ENCODE measurements at places on chromosomes 5 and 9.

- no peak for DNase-seq
These were observed 232.9 kb downstream of the TRPM3 start for GRCh38 chr9:70888471-70888870.

GRCh38 chr5:62483556-62483955 lies 71.0 kb downstream of the IPO11 start:
- no peak for DNase-seq

DNA sequence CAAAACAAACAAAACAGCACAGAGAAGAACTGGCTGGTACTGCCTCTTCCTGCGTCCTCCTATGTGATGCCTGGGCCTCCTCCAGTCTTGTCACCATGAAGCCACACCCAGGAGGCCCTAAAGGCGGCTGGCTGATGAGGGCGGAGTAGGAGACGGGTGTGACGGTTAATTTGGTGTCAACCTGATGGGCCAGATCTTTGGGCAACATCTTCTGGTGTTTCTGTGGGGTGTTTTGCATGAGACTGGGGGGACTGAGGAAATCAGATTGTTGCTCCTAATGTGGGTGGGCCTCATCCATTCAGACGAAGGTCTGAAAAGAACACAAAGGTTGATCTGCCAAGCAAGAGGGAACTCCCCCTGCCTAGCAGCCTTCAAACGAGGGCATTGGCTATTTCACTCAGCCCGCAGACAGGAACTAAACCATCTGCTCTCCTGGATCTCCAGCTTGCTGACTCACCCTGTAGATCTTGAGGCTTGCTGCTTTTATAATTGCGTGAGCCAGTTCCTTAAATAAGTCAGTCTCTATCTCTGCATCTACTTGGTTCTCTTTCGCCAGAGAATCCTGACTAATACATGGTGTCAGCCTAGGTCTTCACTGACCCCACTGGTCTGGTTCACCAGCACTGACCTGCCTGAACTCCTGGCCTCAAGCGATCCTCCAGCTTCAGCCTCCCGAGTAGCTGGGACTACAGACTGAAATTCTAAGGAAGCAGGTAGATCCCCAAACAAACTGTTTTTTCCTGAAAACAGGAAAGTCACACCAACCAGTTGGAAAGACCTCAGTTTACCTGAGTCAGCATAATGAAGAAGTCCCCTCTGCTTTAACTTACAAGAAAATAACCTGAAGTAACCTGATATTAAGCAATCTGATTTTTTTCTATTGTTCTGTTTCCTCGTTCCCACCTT lies 12.8 kb upstream of the ZFP62 start:
- no peak for DNase-seq

GRCh38 chr5:51987239-51987638 lies 604.0 kb downstream of the ISL1 start:
- no peak for DNase-seq

DNA sequence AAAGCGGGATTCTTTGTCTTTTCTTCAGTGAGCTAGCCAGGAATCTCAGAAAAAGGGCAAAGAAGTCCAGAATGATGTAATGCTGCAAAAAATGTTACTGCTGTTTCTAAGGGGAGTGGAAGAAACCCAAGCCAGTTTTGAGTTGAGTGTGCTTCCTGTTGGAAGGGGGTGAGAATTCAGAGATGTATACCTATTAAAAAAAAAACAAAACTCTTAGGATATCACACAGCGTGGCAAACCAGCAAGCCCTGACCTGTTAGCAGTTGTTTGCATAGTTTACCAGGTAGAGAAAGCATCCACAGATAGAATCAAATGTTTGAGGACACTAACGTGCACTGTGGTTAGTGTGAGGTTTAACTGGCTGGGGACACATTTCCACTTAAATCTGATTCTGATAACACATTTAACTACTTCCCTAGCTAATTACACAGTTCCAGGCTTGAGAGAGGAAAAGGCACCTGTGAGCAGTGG lies 11.4 kb downstream of the BASP1 start:
- DNase-seq = no peak

GRCh38 chr9:136901516-136902258 lies 15.4 kb downstream of the TRAF2 start:
- DNase-seq = peak; percentile 66

GRCh38 chr5:84430079-84430478 lies 45.4 kb upstream of the EDIL3 start:
- no peak for DNase-seq

- DNase-seq = no peak
These were observed 10.9 kb downstream of the GPR107 start for GRCh38 chr9:130064621-130065020.

DNA sequence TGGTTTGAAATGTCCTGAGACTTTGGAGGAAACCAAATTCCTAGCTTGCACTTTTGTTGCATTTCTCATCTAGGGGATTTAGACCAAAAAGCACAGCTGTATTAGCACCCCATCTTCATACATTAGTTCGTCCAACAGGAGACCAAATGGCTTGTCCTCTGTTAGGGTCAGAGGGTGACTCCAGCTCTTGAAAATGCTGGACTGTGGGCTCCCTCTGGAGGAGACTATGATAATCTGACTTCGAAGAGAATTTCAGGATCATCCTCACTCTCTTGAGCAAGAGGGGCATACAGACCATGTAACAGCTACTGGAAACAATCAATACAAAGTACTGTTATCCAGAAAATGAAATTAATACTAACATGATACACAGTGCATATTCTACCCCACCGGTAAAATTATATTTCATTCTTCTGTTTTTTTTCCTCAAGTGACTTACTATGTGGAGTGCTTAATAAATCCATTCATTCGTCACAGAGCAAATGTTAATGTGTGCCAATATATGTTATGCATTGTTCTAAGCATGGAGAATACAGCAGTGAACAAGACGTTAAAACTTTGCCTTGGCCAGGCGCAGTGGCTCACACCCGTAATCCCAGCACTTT lies 63.7 kb upstream of the PPP2CA start:
- DNase-seq = no peak

DNA sequence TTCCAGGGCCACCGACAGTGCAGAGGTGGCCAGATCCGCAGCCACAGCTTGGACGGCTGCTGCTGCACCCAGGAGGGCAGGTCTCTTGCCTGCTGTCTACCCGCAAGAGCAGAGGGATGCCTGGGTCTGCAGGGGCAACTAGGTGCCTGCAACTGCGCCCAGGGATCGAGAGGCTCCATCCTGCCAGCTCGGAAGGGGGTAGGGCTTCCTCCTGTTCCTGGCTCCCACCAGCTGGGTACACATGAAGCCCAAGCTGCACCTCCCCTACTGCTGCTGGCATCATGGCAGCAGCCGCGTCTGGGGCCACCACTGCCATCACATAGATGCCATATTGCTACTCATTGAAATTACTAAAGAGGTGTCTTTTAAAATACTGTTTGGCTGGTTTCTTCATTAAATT lies 12.7 kb upstream of the PRR16 start:
- DNase-seq = no peak

DNA sequence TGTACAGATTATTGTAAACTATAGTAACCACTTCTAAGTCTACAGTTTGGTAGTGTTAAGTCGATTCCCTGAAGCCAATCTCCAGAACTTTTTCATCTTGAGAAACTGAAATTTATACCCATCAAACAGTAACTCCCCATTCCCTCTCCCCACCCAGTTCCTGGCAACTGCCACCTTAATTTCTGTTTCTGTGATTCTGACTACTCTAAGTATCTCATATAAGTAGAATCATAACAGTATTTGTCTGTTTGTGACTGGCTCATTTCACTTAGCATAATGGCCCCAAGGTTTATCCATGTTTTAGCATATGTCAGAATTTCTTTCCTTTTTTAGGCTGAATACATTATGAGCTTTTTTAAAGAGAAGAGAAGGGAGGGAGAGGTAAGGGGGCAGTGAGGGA lies 61.4 kb downstream of the SPOCK1 start:
- no peak for DNase-seq

GRCh38 chr5:181198905-181199519 lies 6.0 kb downstream of the TRIM7 start:
- no peak for DNase-seq

DNA sequence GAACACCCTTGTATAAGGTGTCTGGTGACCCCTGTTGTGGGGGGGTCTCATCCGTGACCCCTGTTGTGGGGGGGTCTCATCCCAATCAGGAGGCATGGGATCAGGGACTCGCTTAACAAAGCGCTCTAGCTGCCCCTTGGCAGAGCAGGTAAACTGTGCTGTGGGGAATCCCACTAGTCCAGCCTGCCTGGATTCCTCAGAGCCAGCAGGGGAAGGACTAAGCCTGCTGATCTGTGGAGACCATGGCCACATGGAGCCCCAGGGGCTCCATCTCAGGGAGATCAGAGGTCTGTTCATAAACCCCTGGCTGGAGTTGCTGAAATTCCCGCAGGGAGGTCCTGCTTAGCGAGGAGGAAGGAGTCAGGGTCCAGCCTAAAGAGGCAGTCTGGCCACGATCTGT lies 45.8 kb upstream of the TXNDC8 start:
- DNase-seq = no peak

DNA sequence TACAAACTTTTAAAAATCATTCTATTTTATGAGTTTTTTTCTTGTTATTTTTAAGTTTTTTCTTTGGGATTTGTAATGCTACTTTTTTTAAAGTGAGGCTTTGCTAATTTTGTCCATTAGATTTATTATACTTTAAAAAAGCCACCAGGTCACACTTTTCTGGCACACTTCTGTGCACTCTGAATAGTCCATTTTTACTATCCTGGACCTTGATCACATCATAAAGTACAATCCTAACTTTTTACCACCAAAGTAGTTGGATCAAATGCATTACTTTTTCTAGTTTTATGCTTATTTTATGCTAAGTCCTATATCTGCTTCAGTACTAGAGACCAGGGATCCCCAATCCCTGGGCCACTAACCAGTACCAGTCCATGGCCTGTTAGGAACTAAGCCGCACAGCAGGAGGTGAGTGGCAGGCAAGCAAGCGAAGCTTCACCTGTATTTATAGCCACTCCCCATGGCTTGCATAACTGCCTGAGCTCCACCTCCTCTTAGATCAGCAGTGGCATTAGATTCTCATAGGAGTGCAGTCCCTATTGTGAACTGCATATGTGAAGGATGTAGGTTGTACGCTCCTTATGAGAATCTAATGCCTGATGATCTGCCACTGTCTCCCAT lies 16.0 kb downstream of the FRRS1L start:
- no peak for DNase-seq
